Myometrial cell (primary cell): ENCODE measurements at places on chromosomes 4 and X. TPM values are rescaled to one million over a fixed set of nuclear protein-coding genes. Genes with fewer than 3 reads are reported as not detected.

Gene ASB5
- total RNA-seq = not detected in 2 replicates

Gene COX7B2
- not detected in 2 replicates for total RNA-seq

Gene DCAF8L2
- total RNA-seq = not detected in 2 replicates

Gene ZNF711
- total RNA-seq = 0.18 and 0.29 TPM in 2 replicates

Gene CFAP47
- not detected in 2 replicates for total RNA-seq

Gene USP17L15
- total RNA-seq = not detected in 2 replicates

Gene RCHY1
- total RNA-seq = 16.1 and 22.0 TPM in 2 replicates

Gene MEPE
- not detected in 2 replicates for total RNA-seq

Gene TTC29
- total RNA-seq = 0.89 TPM in 1 of 2 replicates, not detected in the other

Gene P2RY4
- total RNA-seq = not detected in 2 replicates

Gene MTMR8
- total RNA-seq = not detected in 2 replicates

Gene NXF2B
- total RNA-seq = not detected in 2 replicates

Gene ENPEP
- total RNA-seq = under 0.01 and 2.3 TPM in 2 replicates

Gene DNAAF6
- not detected in 2 replicates for total RNA-seq

Gene PAGE4
- not detected in 2 replicates for total RNA-seq

Gene GPR143
- 0.29 and 0.53 TPM in 2 replicates for total RNA-seq

Gene LRRC66
- 0.35 and 0.58 TPM in 2 replicates for total RNA-seq

Gene SH3RF1
- total RNA-seq = 14.5 and 15.0 TPM in 2 replicates

Gene TMLHE
- total RNA-seq = 5.8 and 9.4 TPM in 2 replicates

Gene BMPR1B
- total RNA-seq = 0.29 TPM in 1 of 2 replicates, not detected in the other

Gene CXCL11
- not detected in 2 replicates for total RNA-seq

Gene IL2RG
- not detected in 2 replicates for total RNA-seq

Gene NPY1R
- total RNA-seq = 3.0 TPM in 1 of 2 replicates, not detected in the other

Gene GLUD2
- total RNA-seq = 0.29 and 0.53 TPM in 2 replicates

Gene TENM3
- total RNA-seq = 6.0 and 6.6 TPM in 2 replicates

Gene SPACA5
- not detected in 2 replicates for total RNA-seq

Gene HS3ST1
- not detected in 2 replicates for total RNA-seq

Gene AVPR2
- not detected in 2 replicates for total RNA-seq

Gene RAP2C
- 21.0 and 28.9 TPM in 2 replicates for total RNA-seq

Gene MSN
- 397 and 402 TPM in 2 replicates for total RNA-seq

Gene PDS5A
- total RNA-seq = 35.5 and 37.2 TPM in 2 replicates

Gene NXF2
- total RNA-seq = not detected in 2 replicates

Gene DACH2
- total RNA-seq = not detected in 2 replicates

Gene SPANXA1
- total RNA-seq = not detected in 2 replicates

Gene RIBC1
- 1.2 and 1.7 TPM in 2 replicates for total RNA-seq

Gene SULT1B1
- 0.18 and 1.2 TPM in 2 replicates for total RNA-seq

Gene NSUN7
- total RNA-seq = not detected in 2 replicates

Gene FRG2
- not detected in 2 replicates for total RNA-seq

Gene BEX4
- 12.4 and 17.9 TPM in 2 replicates for total RNA-seq

Gene NAA15
- 23.9 and 35.1 TPM in 2 replicates for total RNA-seq

Gene BRS3
- total RNA-seq = not detected in 2 replicates

Gene CXorf49
- not detected in 2 replicates for total RNA-seq
